ENCODE measurements at places on chromosomes 12 and 14.

DNA sequence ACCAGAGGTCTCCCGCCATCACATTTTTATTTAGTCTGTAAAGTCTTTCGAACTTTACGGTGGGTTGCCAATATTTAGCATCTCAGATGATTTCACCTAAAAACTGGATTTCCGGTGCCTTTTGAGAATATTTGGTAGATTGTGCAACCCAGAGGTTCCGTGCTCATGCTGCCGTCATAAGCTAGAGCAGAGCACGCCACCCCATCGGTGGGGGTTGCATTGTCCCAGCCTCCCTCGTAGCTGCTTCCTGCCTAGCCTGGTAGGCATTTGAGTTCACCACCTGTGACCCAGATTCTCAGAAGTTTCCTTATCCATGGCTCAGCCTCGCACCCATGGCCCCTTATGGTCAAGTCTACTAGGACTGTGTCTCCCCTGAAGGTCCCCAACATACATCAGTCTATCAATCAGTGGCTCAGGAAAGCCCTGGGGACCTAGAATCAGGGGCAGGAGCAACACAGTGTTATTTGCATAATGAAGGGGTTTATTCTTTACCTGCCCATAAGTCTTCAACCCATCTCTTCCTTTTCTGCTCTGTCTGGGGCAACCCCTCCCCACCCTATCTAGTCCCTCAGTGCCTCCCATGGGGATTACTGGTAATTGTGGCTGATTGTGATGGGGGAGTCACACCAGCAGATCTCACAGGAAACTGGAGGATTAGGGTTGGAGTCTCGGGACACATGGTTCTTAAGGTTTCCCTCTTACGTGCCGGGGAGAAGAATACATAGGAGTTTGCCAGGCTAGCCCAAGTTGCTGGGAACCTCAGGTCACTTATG, 152.3 kb downstream of the PHETA1 start:
- H3K4me3 ChIP-seq, result no peak overlapping the region
- no peaks in the 10 kb centered on the region for H3K27me3 ChIP-seq
- H3K4me1 ChIP-seq, result no peaks in the 10 kb centered on the region
- H3K27ac ChIP-seq, result no peak overlapping the region
- H3K36me3 ChIP-seq, result no peaks in the 10 kb centered on the region

DNA sequence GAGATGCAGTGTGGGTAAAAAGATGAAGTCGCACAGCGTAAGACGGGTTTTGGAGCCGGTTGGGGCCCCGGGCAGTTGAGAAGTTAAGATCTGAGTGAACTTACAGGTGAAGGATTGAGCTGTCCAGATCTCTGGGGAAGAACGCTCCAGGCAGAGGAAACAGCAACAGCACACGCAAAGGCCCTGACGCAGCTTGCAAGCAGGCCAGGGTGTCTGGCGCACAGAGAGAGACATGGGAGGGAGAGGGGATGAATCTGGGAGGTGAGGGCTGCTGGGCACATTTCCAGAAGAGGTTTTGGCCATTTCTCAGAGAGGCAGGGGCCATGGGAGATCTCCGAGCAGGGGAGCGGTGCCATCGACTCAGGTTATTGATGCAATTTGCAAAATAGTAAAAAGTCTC, 31.0 kb downstream of the MYL2 start:
- H3K36me3 ChIP-seq, result no peaks in the 10 kb centered on the region
- no peak for DNase-seq
- no peaks in the 10 kb centered on the region for H3K4me1 ChIP-seq
- no peaks in the 10 kb centered on the region for H3K27me3 ChIP-seq
- no peak overlapping the region for H3K27ac ChIP-seq
- H3K4me3 ChIP-seq, result no peak overlapping the region

- H3K27ac ChIP-seq, result no peak overlapping the region
- H3K36me3 ChIP-seq, result no peaks in the 10 kb centered on the region
- H3K4me3 ChIP-seq, result no peak overlapping the region
- no peaks in the 10 kb centered on the region for H3K4me1 ChIP-seq
- no peak for DNase-seq
Observed at GRCh38 chr12:28253161-28253641, 62.9 kb downstream of the CCDC91 start.

DNA sequence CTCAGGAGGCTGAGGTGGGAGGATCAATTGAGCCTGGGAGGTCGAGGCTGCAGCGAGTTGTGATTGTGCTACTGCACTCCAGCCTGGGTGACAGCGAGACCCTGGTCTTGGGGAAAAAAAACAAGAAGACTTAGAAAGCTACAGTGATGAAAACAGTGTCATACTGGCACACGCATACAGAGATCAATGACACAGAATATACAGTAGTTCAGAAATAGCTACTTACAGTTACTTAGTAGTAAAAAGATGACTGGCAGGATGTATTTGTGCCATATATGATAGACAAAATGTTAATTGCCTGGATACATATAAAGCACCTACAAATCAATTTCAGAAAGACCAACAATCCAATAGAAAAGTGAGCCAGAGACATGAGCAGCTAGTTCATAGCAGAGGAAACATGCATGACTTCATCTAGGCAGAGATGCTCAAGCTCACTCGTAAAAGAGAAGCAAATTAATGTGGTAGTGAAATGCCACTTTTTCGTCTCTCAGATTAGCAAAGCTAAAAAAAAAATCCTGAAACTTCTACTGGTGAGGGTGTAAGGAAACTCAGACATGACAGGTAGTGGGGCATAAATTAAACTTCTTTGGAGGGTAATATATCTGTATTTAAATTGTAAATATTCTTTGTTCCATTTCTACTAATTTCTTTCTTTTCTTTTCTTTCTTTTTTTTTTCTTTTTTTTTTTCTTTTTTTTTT, 2.5 kb upstream of the ALDH2 start:
- no peak overlapping the region for H3K4me3 ChIP-seq
- H3K36me3 ChIP-seq, result no peaks in the 10 kb centered on the region
- no peak overlapping the region for H3K27ac ChIP-seq
- peaks cover 2% of the 10 kb centered on the region for H3K4me1 ChIP-seq
- DNase-seq, result no peak

DNA sequence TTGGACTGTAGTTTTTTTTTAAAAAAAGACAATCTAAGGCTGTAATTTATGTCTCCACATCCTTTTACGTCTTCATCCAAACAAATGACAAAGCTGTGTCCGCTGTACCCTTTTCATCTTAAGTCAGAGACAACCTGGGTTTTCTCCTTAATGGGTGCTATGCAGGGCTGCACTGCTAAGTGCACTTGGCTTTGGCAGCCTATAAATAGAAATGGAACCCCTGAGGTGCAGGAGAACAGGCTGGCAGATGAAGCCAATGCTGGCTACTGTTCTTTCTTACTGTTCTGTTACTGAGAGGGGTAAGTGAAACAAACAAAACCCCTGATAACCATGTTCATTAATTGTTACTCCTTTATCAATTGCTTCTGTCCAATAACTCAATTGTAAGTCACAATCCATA, 47.1 kb upstream of the KICS2 start:
- no peak for DNase-seq
- no peaks in the 10 kb centered on the region for H3K4me1 ChIP-seq
- H3K36me3 ChIP-seq, result no peaks in the 10 kb centered on the region

DNA sequence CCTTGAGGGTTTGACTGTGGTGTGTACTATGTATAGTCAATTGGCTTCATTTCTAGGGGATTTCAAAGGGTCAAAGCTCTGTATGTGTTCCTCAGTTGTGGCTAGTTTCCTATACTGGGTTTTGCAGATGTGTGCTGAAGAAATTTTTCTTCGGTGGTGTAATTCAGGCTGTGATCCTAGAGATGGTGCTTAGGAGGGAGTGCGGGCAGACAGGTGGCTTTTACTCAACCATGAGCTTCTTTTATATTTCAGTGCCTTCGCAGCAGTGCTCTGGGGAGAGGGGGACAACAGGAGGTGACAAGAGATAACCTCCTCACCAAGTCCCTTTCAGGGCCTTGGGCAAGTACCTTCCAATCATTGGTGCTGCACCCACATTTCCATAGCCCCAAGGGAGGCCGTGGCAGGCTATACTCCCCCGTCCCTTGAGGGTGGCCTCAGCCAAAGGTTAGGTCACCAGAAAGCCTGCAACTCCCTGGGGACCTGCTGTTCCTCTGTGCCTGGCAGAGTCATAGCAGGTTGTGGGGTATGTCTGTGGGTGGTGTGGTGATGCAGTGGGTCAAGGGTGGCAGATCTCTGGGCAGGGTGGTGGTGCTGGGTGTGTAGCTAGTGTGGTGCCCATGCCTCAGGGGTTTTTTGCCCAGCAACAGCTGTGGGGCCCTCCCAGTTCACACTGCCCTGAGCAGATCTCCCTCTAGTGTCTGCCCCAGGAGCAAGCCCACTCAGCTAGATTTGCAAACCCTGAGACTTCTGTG, 37.0 kb upstream of the TMX1 start:
- no peaks in the 10 kb centered on the region for H3K27me3 ChIP-seq
- DNase-seq, result no peak
- H3K27ac ChIP-seq, result no peak overlapping the region
- no peak overlapping the region for H3K4me3 ChIP-seq
- H3K4me1 ChIP-seq, result no peaks in the 10 kb centered on the region
- no peaks in the 10 kb centered on the region for H3K36me3 ChIP-seq

- peak overlapping the region; percentile 82 for H3K4me3 ChIP-seq
- peaks cover 7% of the 10 kb centered on the region for H3K4me1 ChIP-seq
- DNase-seq, result peak; percentile 88
- peak overlapping the region; percentile 79 for H3K27ac ChIP-seq
Observed at GRCh38 chr12:24901576-24902461, 47.1 kb downstream of the BCAT1 start.

DNA sequence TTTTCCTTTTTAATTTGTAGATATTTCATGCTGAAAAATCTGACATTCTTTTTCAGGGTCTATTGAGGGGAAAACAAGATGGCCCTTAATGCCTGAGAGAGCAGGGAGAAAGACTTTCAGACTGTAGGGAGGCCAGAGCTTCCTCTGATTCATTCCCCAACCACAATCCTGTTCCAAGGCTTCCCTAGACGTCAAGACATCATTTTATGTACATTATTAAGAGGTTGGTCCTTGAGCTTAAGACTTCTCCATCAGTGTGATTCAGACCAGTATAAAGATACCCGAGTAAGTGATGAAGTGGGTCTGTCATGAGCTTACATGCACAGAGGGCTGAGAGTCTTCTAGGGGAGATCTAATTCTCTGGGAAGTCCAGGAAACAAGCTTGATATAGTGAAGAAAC, 57.3 kb downstream of the AVPR1A start:
- no peak overlapping the region for H3K27ac ChIP-seq
- H3K27me3 ChIP-seq, result peaks cover 28% of the 10 kb centered on the region
- DNase-seq, result no peak
- H3K4me3 ChIP-seq, result no peak overlapping the region
- no peaks in the 10 kb centered on the region for H3K36me3 ChIP-seq

GRCh38 chr14:56797003-56797568, 13.2 kb downstream of the OTX2 start:
- no peaks in the 10 kb centered on the region for H3K27me3 ChIP-seq
- H3K4me3 ChIP-seq, result no peak overlapping the region
- DNase-seq, result peak; percentile 70
- H3K36me3 ChIP-seq, result peaks cover 28% of the 10 kb centered on the region
- peaks cover 5% of the 10 kb centered on the region for H3K4me1 ChIP-seq

GRCh38 chr14:58863661-58864345, 226.0 kb downstream of the DACT1 start:
- H3K27me3 ChIP-seq, result no peaks in the 10 kb centered on the region
- DNase-seq, result no peak

DNA sequence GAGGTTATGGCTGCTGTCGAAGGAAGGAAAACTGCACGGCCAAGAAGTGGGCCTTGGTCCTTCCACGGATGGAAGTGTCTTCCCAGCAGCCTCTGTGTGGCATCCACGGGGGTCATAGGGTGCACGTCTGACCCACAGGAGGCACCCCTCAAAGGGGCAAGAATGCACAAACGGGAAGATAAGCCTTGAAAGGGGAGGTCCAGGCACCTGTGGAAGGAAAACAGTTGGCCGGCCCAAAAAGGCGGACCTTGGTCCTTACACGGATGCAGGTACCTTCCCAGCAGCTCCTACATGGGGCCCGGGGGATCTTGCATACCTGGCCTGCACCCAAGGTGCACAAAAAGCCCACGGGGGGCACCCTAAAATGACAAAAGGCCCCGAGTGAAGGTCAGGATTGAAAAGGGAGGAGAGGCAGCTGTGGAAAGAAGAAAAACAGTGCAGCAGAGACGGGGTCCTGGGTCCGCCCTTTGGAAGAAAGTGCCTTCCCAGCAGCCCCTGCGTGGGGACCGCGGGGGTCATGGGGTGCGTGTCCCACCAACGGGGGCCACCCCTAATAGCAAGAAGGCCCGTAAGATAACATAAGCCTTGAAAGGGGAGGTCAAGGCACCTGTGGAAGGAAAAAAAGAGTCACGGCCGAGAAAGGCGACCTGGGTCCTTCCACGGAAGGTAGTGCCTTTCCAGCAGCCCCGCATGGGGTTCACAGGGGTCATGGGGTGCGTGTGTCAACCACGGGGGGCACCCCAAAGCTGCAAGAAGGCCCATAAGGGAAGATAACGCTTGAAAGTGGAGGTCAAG, 276.1 kb downstream of the ALG10 start:
- no peaks in the 10 kb centered on the region for H3K36me3 ChIP-seq
- H3K4me3 ChIP-seq, result no peak overlapping the region
- no peaks in the 10 kb centered on the region for H3K27me3 ChIP-seq
- H3K4me1 ChIP-seq, result no peaks in the 10 kb centered on the region

DNA sequence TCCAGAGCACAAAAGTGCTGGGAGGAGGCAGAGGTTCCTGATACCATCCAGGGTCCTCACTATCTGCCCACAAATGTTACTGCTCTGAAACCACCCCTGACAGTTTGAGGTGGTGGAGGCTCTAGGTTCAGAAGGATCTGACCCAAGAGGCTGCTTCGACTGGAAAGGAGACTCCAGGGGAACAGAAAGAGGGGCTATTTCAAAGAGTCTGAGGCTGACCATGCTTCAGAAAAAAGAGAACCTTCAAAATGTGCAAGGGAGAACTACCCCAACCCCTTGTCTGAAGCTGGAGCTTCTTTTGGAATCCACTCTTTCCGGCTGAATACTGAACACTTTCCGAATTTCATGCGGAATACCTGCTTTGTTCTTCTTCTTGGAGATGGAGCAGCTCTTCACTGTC, 41.8 kb downstream of the RBM19 start:
- no peak overlapping the region for H3K4me3 ChIP-seq
- H3K36me3 ChIP-seq, result peaks cover 60% of the 10 kb centered on the region
- no peak for DNase-seq
- H3K27me3 ChIP-seq, result no peaks in the 10 kb centered on the region

GRCh38 chr14:65558363-65558762, 145.8 kb downstream of the FUT8 start:
- no peak for DNase-seq
- peaks cover 18% of the 10 kb centered on the region for H3K4me1 ChIP-seq
- no peaks in the 10 kb centered on the region for H3K27me3 ChIP-seq
- no peak overlapping the region for H3K4me3 ChIP-seq
- H3K36me3 ChIP-seq, result peaks cover 19% of the 10 kb centered on the region

- H3K27ac ChIP-seq, result no peak overlapping the region
- H3K36me3 ChIP-seq, result no peaks in the 10 kb centered on the region
- no peaks in the 10 kb centered on the region for H3K4me1 ChIP-seq
- no peak for DNase-seq
Observed at GRCh38 chr14:75879031-75879430, 102.8 kb downstream of the TGFB3 start.

DNA sequence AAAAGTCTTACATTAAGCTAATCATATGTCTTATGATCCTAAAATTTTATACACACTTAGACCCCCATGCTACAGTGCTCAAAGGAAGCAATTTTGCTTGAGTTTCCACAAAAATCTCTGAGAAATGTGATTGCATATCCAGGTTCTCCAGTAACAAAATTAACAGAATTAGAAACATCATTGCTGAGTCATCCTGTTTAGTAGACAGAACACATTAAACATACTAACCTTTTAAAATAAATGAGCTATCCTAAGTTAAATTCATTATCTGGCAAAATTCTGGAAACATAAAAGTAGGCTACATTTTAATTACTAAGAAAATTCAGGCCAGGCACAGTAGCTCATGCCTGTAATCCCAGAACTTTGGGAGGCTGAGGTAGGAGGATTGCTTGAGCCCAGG, 94.7 kb downstream of the DENND5B start:
- peaks cover 15% of the 10 kb centered on the region for H3K36me3 ChIP-seq
- H3K27ac ChIP-seq, result no peak overlapping the region

Measured in endodermal cell (in vitro differentiated cells).